SK-N-SH treated with all-trans-retinoic acid at 6 μM for 48 hours (cell line): ENCODE measurements at places on chromosomes 13 and 19.

GRCh38 chr13:87536499-87536898, 134.7 kb upstream of the SLITRK5 start:
- ATAC-seq: no peak

DNA sequence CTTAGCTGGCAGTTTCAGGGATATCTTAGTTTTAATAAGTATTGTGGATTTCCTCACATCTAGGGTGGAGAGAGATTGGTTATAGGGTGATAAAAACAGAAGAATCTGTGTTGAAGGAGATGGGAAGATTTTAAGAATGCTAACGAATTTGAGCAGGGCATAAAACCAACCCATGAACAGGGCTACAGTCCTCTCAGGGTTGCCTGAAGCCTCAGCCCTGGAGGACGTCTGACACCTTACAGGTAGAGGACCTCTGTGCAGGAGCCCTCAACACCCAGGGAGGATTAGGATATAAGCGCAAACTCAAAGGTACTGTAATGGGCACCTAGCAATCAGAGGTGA, 461 bp upstream of the WASF3 start:
- peak; percentile 66 for ATAC-seq

DNA sequence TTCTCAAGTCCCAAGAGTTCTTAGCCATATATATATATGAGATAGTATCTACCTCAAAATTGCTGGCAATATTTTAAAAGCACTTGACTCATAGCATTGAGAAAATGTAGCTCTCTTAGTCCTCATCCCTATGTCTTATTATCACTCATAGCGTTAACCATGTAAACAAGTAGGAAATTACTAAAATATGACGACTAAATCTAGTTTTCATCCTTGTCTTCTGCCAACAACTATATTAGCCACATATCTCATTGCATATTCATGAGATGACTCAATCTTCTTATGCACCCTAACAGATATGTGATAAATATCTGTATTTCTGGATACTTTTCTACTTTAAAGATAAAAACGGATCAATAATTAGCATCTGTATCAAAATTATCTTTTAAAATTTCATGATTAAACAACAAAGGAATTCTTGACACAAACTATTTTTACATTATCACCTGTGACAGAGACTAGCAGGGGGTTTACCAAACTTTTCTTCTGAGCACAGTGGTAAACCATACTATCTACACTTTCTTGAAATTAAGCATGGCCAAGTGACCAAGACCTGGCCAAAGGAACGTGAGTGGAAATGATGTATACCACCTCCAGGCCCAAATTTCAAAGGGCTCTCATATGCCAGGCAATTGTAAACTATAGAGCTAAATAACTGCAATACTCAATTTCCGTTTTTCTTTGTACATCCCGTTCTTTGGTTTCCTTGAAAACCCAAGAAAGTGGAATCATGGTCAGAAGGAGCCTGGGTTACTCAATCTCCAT, 45.7 kb downstream of the ZC3H13 start:
- no peak for ATAC-seq

GRCh38 chr19:7263521-7263920, 30.7 kb downstream of the INSR start:
- no peak for ATAC-seq

- 0 out of 3 replicates have a peak, but pooled peaks have one; percentile 3 for ATAC-seq
These were observed 86.6 kb downstream of the SLC7A1 start for GRCh38 chr13:29508876-29509252.

- ATAC-seq: no peak
These were observed 4.2 kb upstream of the PAFAH1B3 start for GRCh38 chr19:42306646-42307045.

- peak; percentile 28 for ATAC-seq
These were observed 42.4 kb upstream of the WDFY2 start for GRCh38 chr13:51541809-51542258.

DNA sequence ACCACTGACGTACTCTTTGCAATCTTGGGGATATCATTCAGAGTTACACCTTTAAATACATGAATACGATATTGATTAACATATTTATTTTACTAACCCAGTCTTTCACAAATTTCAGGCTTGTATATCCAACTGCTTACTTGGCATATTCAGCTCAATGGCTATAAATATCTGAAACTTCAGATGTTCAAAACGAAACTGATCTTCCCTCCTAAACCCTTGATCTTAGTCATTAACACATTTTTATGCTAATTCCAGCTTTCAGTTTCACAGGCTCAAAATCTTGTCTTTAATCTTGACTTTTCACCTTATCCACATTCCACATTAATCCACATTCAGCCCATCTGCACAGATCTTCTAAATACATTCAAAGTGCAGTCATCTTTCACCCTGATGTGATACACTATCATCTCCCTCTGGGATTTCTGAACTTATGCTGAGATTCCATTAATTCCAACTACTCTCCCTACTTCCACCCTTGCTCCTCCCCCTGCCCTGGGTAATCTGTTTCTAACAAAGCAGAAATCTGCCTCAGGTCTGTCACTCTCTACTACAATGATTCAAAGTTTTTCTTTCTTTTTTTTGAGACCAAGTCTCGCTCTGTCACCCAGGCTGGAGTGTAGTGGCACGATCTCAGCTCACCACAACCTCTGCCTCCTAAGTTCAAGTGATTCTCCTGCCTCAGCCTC, 387.2 kb downstream of the GPC5 start:
- peak; percentile 40; the same call in 1 of the 3 replicates for ATAC-seq

DNA sequence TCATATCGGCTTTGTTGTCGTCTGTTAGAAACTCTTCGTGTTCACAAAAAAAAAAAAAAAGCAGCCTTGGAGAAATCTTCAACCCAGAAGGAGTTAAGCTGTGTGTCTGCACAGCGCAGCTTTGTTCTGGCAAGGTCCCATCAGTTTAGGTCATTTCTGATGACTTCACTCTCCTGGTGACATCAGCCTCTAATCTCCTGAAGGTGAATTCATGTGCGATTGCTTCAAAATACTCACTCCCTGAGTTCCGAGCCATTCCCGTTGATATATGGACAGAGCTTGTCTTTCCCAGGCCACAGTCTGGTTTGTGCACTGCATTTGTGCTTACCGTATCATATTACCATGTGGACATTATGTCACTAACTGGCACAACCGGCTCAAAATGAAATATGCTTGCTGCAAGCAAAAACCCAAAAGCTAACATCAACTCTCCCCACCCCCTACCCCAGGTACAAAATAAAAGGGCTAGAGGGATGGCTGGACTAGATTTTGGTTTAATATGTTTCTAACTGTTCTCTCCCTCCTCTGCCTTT, 342.4 kb downstream of the KCNRG start:
- ATAC-seq: peak; percentile 74

DNA sequence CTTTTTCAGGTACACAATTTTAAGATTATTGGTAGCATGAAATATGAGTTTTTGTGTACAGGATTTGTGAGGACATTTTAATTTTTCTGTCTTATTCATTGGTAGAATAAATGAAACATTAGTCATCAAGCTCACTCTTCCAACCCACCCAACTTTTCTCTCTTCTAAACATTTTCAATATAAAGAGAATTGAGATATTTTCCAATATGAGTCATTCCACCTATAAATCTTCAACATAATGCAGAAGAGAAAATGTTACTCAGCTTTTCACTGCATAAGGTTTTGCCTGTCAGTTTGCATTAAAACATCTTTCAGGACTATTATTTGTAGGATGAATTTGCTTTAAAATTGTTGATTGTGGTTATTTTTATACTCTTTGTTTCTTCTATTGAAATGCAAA, 330.7 kb downstream of the PCDH20 start:
- no peak for ATAC-seq

GRCh38 chr13:61316647-61317046, 99.0 kb downstream of the PCDH20 start:
- no peak for ATAC-seq

DNA sequence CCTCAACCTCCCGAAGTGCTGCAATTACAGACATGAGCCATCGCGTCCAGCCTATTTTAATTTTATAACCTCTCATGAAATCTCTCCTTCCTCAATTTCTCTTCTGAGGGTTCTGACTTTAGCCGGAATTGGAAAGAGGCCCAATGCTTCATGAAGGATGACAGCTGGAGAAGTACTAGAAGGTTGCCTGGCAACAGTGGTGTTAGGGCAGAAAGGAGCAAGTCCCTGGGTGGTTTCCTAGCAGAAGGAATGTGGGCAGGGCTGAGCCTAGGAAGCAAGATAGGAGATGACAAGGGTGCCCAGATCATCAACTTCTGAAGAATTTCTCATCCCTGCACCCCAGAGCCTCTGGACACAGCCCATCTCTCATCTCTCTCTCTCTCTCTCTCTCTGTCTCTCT, 25.8 kb downstream of the CACNG6 start:
- no peak for ATAC-seq

DNA sequence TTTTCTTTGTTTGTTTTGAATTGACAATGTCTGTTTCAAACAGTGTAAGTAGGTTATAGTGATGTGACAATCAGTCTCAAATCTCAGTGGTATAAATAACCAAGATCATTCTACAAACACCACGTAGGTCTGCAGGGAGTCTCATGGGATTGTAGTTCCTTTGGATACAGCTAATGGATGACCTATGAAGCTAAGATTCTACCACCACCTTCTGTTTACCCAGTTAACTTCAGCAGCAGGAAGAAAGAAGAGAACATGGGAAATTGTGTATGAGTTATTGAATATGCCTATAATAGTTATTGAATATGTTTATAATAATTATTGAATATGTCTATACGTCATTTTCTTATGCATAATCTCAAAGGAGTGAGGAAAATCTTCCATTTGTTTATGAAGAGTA, 63.9 kb upstream of the SLITRK5 start:
- no peak for ATAC-seq

GRCh38 chr19:34713262-34713637, 20.8 kb upstream of the ZNF181 start:
- ATAC-seq: no peak

DNA sequence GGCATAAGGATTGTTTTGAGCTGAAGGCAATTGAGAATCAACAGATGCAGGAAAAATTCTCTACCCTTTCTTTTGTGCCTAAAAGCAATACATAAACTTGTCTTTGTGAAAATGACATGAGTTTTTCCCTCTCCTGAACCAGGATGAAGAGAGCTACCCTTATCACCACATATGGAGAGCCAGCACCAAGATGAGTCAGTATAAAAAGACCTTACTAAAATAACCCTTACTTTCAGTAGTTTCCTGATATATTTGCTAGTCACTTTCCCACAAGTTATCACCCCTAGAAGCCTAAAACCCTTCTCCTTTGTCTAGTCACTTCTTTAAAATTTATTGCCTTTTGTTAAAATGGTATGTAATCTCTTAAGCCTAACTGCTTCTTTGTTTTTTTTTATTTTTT, 61.9 kb upstream of the ANKRD10 start:
- no peak for ATAC-seq

DNA sequence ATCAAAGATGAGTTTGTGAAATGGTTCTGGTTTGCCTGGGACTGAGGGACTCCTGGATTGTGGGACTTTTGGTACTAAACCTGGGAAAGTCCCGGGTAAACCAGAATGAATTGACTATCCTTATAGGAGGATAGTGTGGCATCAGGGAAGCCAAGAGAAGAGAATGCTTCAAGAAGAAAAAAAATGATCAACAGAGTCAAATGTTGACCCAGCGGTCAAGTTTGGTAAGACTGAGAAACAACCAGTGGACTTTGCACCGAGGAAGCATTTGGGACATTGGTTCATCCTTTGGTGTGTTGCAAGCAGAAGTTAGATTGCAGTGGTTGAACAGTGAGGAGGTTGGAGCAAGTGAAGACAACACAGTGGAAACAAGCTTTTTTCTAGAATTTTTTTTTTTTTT, 33.5 kb downstream of the CLEC17A start:
- no peak for ATAC-seq

- ATAC-seq: peak; percentile 69
These were observed 1060.4 kb downstream of the EFNB2 start for GRCh38 chr13:105474983-105475610.

DNA sequence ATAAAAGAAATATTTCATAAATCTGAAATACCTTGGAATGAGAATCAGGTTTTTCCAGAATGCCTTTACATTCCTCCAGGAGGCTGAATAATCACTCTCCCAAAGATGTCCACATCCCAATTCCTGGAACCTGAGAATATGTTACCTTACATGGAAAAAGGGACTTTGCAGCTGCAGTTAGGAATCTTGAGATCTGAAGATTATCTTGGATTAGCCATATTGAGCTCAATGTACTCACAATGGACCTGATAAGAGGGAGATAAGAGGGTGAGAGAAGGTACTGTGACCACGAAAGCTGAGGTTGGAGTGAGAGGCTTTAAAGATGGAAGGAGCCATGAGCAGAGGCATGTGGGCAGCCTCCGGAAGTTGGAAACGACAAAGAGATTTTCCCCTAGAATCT, 36.8 kb upstream of the MBNL2 start:
- ATAC-seq: no peak

GRCh38 chr13:64527561-64527960, 2702.6 kb downstream of the PCDH9 start:
- ATAC-seq: no peak

- ATAC-seq: no peak
These were observed 533.2 kb upstream of the PCDH9 start for GRCh38 chr13:67763384-67763783.

- ATAC-seq: no peak
These were observed 68.8 kb downstream of the SIPA1L3 start for GRCh38 chr19:37975596-37976515.

DNA sequence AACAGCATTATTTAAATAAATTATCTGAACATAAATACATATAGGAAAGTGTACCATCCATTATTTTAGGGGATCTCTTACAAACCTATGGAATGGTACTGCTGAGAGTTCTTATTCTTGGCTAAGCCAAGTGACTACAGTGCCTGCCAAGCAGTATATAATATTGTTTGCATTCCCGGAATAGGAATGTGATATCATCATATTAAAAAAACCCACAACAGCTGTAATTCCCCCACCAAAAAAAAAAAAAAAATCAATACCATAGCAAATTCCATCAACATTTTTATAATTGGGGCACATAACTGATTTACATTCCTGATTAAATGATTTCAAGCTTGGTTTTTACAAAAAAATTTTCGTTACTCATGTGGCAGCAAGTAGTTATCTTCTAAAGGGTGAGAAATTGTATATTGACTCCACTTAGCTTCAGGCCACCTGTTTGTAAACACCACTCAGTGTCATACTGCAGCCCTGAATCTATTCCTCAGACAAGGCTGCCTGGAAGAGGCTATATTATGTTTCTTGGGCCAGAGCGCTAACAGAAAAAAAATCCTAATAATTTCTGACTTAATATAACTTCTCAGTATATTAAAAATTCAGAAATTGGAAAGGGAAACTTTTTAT, 278.1 kb downstream of the DNAJC15 start:
- ATAC-seq: no peak

DNA sequence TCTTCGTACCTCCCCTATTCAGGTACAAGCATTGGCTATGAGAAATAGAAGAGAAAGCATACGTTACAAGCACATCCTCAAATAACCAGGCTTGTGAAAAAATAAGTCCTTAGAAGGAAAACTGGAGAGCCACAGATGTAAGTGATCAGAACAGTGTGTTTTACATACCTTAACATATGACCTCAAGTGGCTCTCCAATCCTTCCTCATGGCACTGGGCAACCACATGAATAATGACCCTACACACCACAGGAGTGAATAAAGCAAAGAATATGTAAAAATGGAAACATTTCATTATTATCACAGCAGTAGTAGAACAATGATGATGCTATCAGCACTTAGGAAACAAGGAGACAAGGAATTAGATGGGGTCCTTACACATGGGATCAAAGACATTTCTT, 96.5 kb downstream of the DOCK9 start:
- ATAC-seq: no peak
